ENCODE measurements at places on chromosomes 11 and 22.

DNA sequence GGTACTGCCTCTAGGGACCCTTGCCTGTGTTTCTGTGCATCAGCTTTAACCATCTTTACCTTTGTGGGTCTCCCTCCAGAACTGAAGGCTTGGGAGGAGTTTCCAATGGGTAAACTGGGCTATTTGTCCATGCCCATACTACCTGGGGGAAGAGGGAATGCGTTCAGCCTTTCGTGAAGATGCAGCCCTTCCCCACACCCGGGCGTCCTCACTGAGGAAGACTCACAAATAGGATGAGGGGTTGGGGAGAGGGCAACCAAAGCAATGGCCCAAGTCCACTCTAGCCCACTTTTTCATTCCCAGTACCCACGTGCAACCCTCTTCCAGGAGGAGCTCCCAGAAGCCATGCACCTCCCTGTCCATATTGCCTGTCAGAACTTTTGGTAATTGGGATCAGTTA, 61.8 kb upstream of the ADA2 start:
- DNase-seq, result no peak

DNA sequence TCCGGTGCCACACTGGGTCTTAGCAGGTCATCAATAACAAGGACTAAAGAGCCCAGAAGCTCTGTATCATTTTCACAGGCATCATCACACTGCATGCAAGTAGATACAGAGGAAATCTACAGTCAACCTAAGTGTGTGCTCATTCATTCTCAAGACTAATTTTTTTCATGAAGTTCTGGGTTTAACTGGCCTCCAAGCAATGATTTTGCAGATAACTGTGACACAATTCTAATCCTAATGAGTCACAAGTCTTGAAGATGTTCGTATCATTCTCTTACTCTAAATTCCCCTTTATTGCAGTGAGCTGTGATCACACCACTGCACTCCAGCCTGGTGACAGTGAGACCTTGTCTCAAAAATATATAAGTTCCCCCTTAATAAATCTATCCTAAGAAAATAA, 2.5 kb downstream of the OR52W1 start:
- peak; percentile 34 for DNase-seq

DNA sequence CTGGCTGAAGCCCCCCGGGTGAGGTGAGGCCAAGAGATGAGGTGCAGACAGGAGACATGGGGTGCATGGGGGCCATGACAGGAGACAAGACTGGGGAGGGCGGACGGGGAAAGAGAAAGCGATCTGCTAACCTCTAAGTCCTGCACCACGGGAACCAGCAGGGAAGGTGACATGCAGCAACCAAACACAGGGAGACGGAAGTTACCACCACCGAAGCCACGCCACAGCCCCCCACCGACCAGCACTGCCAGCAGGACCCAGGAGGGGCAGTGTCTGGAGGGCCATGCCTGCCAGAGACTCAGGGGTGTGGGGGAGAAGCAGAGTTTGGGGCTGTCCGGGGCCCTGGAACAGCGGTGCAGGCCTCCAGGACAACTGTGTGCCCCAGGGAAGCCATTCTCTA, 14.1 kb upstream of the RASL10A start:
- DNase-seq, result no peak

GRCh38 chr11:34926831-34927132, 10.4 kb downstream of the PDHX start:
- DNase-seq, result peak; percentile 76

DNA sequence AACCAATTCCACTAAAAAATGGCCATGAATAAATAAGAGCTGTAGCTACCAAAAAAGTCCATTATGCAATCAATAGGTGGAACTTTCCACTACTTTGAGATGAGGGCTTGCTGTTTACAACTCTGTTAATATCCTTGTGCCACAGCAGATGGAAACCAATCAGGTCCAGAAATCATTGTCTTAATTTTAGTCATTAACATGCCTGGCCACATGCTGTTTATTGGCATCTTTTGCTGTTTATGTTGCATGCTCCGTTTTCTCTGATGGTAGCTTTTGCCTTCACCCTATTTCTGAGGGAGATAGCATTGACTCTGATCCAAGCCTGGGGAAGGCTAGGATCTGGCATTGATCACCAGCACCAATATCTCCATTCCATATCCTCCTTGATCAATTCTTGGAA, 192.9 kb upstream of the SEZ6L start:
- no peak for DNase-seq

DNA sequence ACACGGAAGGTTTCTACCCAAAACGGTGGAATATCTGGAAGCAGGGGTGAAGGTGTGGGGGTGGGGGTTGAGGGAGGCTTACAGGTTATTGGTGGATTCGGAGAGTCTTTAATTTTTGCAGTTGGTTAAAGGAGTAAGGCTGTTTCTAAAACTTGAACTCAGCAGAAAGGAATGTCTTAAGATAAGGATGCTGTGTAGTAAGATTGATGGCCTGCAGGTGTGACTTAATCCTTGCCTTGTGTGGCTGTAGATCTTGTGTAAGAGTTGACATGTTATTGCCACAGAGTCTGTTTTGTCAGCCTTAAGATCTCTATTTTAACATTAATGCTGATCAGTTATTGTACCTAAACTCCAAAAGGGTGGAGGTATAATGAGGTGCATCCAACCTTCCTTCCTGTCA, 16.4 kb upstream of the OR6M1 start:
- DNase-seq, result no peak

GRCh38 chr11:74253361-74253760, 58.1 kb downstream of the P4HA3 start:
- DNase-seq, result no peak
